ENCODE measurements at places on chromosomes 2 and 18. TPM values are rescaled to one million over a fixed set of nuclear protein-coding genes. Genes with fewer than 3 reads are reported as not detected.

The SERPINB3 gene
- 1.7 TPM for total RNA-seq

The MSGN1 gene
- not detected for total RNA-seq

The ZNF804A gene
- not detected for total RNA-seq

The ST6GAL2 gene
- total RNA-seq = 7.6 TPM

The HOXD8 gene
- not detected for total RNA-seq

The ATAD2B gene
- total RNA-seq = 17.5 TPM

The CLEC4F gene
- total RNA-seq = not detected

The GRHL1 gene
- 2.8 TPM for total RNA-seq

The PID1 gene
- 1.9 TPM for total RNA-seq

The ALPI gene
- total RNA-seq = not detected
